ENCODE measurements at places on chromosomes 2 and 18.
A peak's percentile ranks its signal among the peaks of the same experiment; 100 is the strongest.

DNA sequence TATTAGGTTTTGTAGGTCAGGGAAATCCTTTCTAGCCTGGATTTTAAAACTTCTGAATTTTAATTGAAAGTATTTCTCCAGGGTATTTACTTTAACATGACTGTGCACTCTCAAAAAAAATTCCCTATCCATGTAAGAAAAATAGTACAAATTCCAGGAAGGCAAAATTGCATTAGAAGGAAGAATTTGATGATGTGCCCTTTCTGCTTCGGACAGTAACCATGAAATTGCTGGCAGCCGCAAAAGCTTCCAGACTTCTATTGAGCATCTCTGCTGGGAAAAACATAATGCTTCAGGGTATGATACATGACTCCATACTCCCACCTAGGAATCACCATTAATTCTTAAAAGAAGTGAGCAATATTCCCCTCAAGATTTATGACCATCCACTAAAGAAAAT is 17.2 kb upstream of the KLF7 start:
- DNase-seq, result no peak

- DNase-seq, result peak; percentile 13
Measured at GRCh38 chr2:231900486-231900942, 25.7 kb downstream of the NPPC start.

GRCh38 chr18:38886861-38887670 is 1321.5 kb upstream of the CELF4 start:
- no peak for DNase-seq

- no peak for DNase-seq
Measured at GRCh38 chr2:38056216-38056615, 19.7 kb downstream of the CYP1B1 start.

DNA sequence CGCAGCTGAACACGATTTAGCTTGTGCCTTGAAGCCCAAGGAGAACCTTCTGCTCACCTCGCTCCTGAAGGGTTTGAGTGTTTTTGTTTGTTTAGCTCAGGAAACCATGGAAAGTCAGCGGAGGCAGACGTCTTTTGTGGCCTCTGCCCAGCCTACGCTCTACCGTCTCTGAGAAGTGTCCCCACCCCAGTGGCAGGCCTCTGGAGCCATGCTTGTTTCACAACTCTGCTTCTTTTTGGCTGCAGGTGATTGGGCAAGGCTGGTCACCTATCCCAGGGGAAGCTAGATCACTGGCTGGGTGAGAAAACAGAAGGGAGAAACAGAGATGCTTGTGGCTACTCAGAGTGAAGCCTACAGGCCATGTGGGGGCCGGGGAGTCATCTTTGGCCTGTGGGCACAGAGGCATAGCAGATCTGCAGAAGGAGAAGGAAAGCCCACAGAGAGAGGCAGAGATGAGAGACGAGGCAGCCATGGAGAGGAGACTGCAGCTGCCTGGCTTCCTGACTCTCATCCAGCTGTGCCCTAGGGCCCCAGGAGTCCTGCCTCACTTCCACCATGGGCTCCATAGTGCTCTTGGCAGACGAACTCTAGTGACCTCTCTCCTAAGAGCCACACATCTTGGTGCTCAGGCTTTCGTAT is 50.1 kb downstream of the CIB4 start:
- no peak for DNase-seq

- DNase-seq, result no peak
Measured at GRCh38 chr2:130385709-130386108, 29.9 kb downstream of the PTPN18 start.

DNA sequence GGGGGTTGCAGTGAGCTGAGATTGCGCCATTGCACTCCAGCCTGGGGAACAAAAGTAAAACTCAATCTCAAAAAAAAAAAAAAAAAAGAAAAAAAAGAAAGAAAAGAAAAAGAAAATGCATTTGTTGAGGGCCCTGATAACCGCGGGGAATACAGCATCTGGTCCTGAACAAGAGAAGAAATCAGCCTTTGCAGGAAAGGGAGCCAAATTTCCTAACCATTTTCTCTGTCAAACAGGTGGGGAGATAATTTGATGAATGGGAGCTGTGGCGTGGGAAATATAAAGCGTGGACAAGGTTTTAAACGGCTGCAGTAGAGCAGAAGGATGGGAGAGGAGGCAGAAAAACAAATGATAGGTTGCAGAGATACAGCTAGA is 864 bp downstream of the E2F6 start:
- no peak for DNase-seq

Data from activated CD4-positive, alpha-beta T cell treated with anti-CD3 and anti-CD28 coated beads for 1 hour (primary cell).